Smooth muscle cell of bladder (primary cell): ENCODE measurements at places on chromosomes 3 and 15. TPM values are rescaled to one million over a fixed set of nuclear protein-coding genes. Genes with fewer than 3 reads are reported as not detected.

The CPN2 gene
- total RNA-seq = not detected in 2 replicates

The COL8A1 gene
- 148 and 185 TPM in 2 replicates for total RNA-seq

The RBMS3 gene
- total RNA-seq = 157 and 172 TPM in 2 replicates

The SLC9C1 gene
- 0.14 and 0.18 TPM in 2 replicates for total RNA-seq

The CIDEC gene
- total RNA-seq = 0.14 and 0.18 TPM in 2 replicates

The CTNNB1 gene
- 821 and 862 TPM in 2 replicates for total RNA-seq

The SMAD6 gene
- total RNA-seq = 15.5 and 31.3 TPM in 2 replicates

The ROBO2 gene
- total RNA-seq = 8.0 and 24.9 TPM in 2 replicates

The FLNB gene
- 188 and 189 TPM in 2 replicates for total RNA-seq

The ASB14 gene
- total RNA-seq = under 0.01 TPM in 1 of 2 replicates, not detected in the other

The BBS4 gene
- 20.6 and 25.6 TPM in 2 replicates for total RNA-seq

The IL20RB gene
- 2.7 and 12.5 TPM in 2 replicates for total RNA-seq

The POLQ gene
- 1.8 and 2.4 TPM in 2 replicates for total RNA-seq

The SPTBN5 gene
- total RNA-seq = 0.14 and 0.18 TPM in 2 replicates

The RAB5A gene
- total RNA-seq = 37.7 and 40.6 TPM in 2 replicates

The TRIM71 gene
- total RNA-seq = not detected in 2 replicates

The MRPL47 gene
- 36.9 and 38.1 TPM in 2 replicates for total RNA-seq

The LRTM1 gene
- total RNA-seq = not detected in 2 replicates
